NCI-H2171 treated with DMSO at 0.1 percent for 48 hours (cell line): ENCODE measurements at places on chromosomes 11 and 22.

- DNase-seq = peak; percentile 6
These were observed 56.1 kb downstream of the KIAA1671 start for GRCh38 chr22:25008666-25009065.

GRCh38 chr11:122404571-122404970 is 251.0 kb upstream of the UBASH3B start:
- no peak for DNase-seq

GRCh38 chr11:10986006-10986405 is 128.2 kb upstream of the ZBED5 start:
- DNase-seq = no peak

DNA sequence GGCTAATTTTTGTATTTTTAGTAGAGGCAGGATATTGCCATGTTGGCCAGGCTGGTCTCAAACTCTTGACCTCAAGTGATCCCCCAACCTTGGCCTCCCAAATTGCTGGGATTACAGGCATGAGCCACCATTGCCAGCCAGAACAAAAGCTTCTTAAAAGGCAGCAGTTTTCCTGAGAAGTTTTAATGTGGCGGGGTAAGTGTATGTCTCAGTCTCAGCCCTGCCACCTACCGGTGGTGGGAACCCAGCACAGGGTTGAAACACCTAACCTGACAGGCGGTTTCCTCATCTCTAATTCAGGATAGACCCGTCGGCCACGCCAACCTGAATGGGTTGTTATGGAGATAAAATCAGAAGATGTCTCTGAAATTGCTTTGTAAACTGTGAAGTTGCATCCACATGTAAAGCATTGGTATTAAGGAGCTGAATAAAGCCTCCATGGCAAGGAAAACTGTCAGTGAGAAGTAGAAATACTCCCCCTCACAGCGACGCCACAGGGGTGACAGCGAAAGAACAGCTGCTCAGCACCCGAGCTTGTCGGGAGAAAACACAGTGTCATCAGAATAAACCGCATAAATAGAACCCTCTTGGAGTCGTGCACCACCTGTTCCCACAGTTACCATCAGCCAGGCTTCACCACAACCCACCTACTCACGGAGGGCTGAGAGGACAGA is 165.9 kb upstream of the NCAM1 start:
- DNase-seq = peak; percentile 50

DNA sequence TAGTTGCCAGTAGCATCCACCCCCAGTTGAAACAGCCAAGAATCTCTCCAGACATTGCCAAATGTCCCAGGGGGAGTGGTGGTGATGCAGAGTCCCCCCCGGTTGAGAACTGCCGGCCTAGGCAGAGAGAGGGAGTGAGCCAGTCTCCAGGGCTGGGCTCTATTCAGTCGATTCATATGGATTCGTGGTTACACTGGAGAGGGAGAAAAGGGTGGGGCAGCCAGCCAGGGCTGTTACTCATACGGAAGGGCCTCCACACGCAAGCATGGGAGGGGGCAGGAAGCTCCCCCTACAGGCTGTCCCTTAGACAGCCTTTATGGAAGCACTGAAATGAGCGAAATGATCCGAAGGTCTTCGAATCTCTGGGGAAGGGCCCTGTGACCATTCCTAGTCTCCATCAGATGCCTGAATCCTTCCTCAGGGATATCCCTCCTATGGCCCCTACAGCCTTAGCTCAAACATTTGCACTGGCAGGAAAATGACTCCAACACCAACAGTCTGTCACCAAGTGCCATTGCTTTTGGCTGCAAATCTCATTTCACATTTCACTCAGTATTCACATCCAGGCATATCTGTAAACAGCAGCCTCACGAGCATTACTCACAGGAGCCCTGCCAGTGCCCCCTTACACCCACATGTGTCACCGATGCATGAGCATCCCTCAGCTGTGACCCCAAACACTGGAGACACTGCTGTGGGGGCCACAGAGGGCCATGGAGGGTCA is 18.4 kb upstream of the TLCD5 start:
- no peak for DNase-seq

GRCh38 chr22:45742866-45743450 is 71.3 kb downstream of the ATXN10 start:
- no peak for DNase-seq

DNA sequence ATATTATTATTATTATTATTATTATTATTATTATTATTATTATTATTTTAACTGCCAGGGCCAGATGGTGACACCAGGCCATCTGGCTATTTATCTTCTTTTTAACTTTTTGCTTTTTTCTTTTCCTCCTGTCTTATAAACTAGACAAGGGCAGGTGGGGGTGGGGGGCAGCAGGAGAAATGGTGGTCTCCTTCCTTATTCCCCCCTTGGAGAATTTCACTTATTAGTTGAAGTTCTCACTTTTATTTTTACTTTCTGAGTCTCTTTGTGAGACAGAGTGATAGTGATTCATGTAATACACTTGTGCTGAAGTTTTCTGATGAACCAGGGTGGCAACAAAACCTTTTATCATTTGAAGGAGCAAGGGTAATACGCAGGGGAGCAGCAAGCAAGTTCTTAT is 96.3 kb upstream of the ALKBH3 start:
- no peak for DNase-seq

DNA sequence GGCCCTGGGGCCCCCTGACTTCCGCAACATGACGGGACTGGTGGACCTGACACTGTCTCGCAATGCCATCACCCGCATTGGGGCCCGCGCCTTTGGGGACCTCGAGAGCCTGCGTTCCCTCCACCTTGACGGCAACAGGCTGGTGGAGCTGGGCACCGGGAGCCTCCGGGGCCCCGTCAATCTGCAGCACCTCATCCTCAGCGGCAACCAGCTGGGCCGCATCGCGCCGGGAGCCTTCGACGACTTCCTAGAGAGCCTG is 992 bp downstream of the LRFN4 start:
- DNase-seq = no peak

GRCh38 chr11:88308576-88308975 is 29.0 kb downstream of the CTSC start:
- DNase-seq = no peak

GRCh38 chr11:118744046-118744445 is 46.9 kb downstream of the DDX6 start:
- DNase-seq = peak; percentile 61

DNA sequence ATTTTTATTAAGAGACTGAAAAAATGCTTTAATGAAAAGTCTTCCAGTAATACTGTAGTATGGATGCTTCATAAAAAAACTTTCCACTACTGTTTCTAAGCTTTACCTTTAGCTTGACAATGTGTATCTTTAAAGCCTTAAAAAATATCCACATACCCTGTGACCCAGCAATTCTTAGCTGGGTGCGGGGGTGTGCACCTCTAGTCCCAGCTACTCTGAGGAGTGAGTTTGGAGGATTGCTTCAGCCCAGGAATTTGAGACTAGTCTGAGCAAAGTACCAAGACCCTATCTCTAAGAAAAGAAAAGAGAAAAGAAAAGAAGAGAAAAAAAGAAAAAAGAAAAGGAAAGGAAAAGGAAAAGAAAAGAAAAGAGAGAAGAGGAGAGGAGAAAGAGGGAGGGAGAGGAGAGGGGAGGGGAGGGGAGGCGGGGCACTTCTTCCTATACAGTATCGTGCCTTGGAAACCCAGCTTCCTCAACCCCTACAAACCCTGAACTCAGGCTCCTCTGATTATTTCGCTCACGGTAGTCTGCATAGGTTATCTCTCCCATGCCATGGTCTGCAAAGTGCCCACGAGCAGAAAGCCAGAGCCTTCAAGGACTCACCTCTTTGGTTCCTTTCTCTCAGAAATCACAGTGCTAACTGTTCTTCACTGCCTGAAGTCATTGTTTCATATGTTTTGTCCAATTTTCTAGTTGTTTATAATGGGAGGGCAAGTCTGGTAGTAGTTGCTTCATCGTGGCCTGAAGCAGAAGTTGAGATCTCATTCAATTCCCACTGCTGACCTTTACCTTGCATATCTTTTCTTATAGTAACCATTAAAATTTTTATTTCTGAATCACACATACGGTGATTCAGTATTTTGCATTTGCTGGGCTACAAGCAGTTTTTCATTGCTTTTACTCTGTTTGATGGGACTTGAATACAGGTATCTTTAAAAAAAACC is 82.2 kb downstream of the FAM83F start:
- DNase-seq = no peak

DNA sequence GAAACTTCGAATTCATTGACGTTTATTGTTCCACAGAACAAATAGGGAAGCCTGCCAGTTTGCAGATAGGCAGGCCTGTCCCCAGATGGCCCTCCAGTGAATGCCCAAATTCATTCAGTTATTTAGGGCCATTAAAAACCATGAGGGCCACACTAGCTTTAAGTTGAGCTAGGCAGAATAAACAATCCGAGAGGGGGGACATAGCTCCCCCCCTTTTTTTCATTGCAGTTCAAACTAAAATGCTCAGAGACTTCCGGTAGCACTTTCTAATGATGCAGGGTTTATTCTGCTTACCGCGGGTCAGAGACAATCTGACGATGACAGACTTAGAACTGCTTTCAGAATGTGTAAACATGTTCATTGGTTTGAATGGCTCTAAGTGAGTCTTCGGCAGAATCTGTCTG is 72.0 kb downstream of the ZBTB16 start:
- DNase-seq = no peak

- DNase-seq = peak; percentile 87
These were observed 73.6 kb upstream of the NARS2 start for GRCh38 chr11:78647986-78648875.

DNA sequence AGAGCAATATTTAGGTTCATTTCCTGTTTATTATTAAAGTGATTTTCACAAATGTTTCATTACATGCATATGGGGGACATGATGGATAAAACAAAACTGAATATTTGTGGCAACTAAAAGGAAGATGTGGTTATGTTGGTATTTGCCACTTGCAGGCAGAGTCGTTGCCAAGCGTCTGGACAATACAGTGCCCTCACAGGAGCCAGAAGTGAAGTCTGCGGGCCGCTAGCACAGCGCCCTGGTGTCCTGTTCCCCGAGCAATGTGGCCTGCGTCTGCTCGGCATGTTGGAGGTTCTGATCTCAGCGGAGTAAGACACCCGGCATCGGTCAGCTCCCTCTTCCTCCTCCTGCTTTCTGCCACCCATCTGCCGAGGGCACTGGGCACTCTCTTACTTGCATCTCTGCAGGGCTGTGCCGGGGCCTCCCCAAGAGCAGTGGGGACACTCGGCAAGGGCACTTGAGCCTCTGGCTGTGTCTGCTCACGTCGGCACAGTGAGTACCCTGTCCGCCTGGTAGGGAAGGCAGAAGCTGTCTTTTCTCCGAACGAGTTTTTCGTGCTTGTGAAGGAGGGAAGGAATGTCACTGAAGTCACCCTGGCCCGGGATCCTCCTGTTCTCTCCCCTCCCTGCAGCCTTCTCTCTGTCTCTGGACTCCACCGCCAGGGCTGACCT is 10.5 kb upstream of the TTLL12 start:
- DNase-seq = no peak

GRCh38 chr22:35660291-35661127 is 12.3 kb downstream of the APOL6 start:
- peak; percentile 88 for DNase-seq

GRCh38 chr11:8699903-8700302 is 17.3 kb downstream of the RPL27A start:
- no peak for DNase-seq

DNA sequence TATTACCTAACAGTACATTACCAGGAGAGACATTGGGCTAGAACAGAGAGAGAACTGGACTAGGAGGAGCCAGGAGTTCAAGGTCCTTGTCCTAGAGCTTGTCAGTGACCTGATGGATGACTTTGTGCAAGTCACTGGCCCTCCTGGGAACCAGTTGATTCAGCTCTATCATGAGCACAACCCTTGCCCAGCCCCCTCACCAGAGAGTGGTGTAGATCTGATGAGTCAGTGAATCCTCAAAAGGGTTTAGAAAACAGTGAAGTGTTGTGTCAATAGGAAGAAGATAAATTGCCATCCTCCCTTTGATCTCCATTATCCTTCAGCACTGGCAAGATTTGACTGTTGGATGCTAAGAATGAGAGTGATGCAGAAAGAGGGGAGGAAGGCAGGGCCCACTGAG is 24.3 kb downstream of the NEU3 start:
- no peak for DNase-seq

- DNase-seq = no peak
These were observed 33.9 kb upstream of the RIC3 start for GRCh38 chr11:8202516-8203413.

- DNase-seq = peak; percentile 31
These were observed 2.3 kb downstream of the CASTOR1 start for GRCh38 chr22:30286813-30287647.

DNA sequence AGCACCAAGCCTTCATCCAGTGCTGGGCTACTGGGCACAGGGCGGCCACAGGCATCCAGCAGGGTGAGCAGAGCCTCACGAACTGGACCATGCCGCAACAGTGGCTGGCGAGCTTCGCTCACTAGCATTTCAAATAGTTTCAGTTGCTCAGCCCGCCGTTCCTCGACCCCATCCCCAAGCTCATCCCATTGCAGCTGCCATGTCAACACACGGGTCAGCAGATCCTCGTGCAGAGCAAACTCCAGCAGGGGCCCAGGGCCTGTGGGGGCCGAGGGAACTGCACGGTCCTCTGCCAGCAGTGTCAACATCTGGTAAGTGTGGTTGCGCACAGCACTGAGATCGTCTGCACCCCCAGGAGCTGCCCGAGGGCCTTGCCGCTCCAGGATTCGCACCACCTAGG is 10.6 kb downstream of the FHIP1B start:
- no peak for DNase-seq

GRCh38 chr22:28106617-28107016 is 187.6 kb upstream of the PITPNB start:
- no peak for DNase-seq

DNA sequence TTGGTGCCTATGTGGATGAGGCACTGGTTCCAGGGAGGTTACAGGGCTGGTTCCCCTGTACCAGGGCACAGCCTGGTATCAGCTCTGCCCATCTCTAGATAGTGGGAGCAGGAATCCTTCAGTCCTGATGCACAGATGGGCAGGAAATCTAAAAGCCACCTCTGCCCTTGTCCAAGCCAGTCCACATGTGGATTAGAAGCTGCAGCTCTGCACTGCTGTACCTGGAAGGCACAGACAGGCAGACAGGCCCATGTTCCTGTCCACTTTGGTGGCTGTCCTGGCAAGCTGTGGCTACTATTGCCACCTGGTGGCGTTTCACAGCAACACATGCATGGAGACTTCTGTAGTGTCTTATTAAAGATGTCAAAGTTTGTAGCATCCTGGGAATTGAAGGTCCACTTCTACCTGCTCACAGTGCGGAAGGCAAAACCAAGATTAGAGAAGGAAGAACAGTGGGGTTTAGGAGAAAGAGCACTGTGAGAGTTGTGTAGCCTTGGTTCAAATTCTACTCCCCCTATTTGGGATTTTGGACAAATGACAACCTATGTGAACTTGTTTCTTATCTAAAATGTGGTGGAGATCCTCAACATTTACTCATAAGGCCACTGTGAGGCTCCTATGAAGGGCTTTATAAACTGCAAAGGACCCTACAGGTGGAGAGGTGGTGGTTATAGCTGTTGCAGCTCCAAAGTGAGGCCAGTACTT is 30.1 kb downstream of the NAV2 start:
- DNase-seq = peak; percentile 39

DNA sequence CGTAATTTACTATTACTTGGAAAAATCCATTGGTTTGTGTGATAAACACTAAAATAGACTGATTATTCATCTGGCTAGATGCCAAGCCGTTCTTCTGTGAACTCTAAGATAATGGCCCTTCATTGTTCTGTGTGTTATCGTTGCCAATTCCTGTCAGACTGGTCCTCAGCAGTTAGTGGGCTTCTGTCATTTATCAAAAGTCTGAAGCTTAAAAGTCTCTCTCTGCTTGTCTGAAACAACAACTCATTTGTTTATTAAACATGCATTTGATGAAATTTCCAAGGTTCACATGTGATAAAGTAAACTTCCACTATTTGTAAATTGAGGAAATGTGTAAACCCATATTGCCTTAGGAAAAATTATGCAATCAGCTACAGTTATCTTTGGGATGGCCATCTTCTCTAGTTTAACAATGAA is 21.1 kb upstream of the RDX start:
- DNase-seq = peak; percentile 88
